Gastrocnemius medialis (tissue), 4 donors: ENCODE measurements at places on chromosomes 5 and 9. TPM values are rescaled to one million over a fixed set of nuclear protein-coding genes. Genes with fewer than 3 reads are reported as not detected.

Gene PCDHGB2
- 3.4 TPM for total RNA-seq

Gene SPATA31E1
- not detected for total RNA-seq

Gene SQSTM1
- total RNA-seq: 1,083 TPM

Gene AGXT2
- total RNA-seq: 0.20 TPM

Gene PFN3
- total RNA-seq: not detected

Gene TDRD7
- total RNA-seq: 2.9 TPM

Gene C5orf34
- 0.20 TPM for total RNA-seq

DNA sequence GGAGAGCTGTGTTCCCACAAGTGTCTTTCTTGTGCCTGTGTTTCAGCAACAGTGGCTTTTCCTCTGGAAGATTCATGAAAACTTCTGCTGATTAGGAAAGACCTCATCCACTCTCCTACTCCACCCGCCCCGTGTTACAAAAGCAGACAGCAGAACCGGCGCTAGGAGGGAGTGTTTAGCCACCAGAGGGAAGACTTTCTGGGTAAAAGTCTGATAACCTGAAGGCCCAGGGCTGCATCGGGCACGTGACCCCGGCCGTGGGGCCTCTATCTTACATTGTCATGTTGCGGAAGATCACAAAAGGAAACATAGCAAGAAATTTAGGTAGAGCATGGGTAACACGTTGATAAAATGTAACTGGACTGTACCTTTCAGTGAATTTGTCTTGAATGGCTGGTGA lies 32.0 kb upstream of the DMRT2 start:
- DNase-seq: no peak
- no peaks in the 10 kb centered on the region for H3K4me1 ChIP-seq
- H3K36me3 ChIP-seq: no peaks in the 10 kb centered on the region
- no peak overlapping the region for H3K4me3 ChIP-seq
- no peak overlapping the region for H3K27ac ChIP-seq

DNA sequence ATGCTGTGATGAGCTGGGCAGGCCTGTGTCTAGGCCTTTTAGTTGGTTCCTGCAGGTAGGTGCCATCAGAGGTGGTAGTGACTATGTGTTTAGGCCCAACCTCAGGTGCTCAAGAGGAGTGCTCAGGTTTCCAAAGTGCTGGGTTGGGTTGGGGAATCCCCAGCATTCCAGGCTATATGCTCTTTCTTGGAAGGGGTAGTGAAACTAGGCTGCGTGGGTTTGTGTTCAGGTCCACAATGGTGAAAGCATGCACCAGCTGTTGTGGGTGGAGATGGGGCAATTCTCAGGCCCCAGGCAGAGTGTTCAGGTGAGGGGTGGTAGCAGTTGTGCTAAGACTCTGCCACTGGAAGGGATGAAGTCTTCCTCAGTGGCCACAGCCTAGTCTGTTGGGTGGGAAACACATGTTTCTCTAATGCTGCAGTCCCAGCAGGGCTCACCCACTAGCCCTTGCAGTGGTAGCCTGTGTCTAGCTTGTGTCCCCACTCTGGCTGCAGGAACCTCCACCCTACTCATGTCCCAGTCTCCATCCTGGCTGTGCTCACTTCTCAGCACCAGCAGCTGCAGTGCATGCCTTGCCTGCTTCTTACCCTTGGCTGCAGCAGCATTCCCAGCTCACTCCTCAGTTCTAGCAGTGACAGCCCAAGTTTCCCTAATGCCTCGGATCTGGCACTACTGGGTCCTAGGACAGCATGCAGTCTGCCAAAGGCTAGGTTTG lies 78.9 kb downstream of the FAM170A start:
- DNase-seq: no peak
- no peaks in the 10 kb centered on the region for H3K36me3 ChIP-seq
- H3K4me1 ChIP-seq: no peaks in the 10 kb centered on the region
- H3K27me3 ChIP-seq: no peaks in the 10 kb centered on the region

- no peak overlapping the region for H3K27ac ChIP-seq
- no peaks in the 10 kb centered on the region for H3K4me1 ChIP-seq
- H3K27me3 ChIP-seq: no peaks in the 10 kb centered on the region
- H3K4me3 ChIP-seq: no peak overlapping the region
- DNase-seq: no peak
- no peaks in the 10 kb centered on the region for H3K36me3 ChIP-seq
These were observed 35.1 kb downstream of the ADRA1B start for GRCh38 chr5:159951387-159951786.

- H3K27ac ChIP-seq: no peak overlapping the region
- DNase-seq: no peak
- no peaks in the 10 kb centered on the region for H3K4me1 ChIP-seq
- no peaks in the 10 kb centered on the region for H3K27me3 ChIP-seq
- no peaks in the 10 kb centered on the region for H3K36me3 ChIP-seq
- H3K4me3 ChIP-seq: no peak overlapping the region
These were observed 54.5 kb upstream of the HTR4 start for GRCh38 chr5:148708854-148709253.

- H3K27ac ChIP-seq: no peak overlapping the region
- no peaks in the 10 kb centered on the region for H3K27me3 ChIP-seq
- no peak for DNase-seq
- H3K4me3 ChIP-seq: no peak overlapping the region
- H3K36me3 ChIP-seq: no peaks in the 10 kb centered on the region
These were observed 642.3 kb downstream of the DMRTA1 start for GRCh38 chr9:23088932-23089364.

DNA sequence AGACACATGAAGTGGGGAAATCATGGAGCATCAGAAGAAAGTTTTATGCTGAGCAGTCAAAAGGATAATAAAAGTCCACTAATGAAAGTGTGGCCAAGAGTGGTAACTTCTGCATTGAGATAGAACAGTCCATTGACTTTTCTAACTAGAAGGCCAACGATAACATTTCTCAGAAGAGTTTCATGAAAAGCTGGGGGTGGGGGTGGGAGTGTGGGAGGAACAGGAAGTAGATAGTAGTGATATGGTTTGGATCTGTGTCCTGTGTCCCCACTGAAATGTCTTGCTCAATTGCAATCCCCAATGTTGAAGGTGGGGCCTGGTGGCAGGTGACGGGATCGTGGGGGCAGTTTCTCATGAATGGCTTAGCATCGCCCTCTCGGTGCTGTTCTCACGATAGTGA lies 36.2 kb upstream of the SNAPC3 start:
- DNase-seq: no peak
- H3K4me1 ChIP-seq: no peaks in the 10 kb centered on the region
- H3K27ac ChIP-seq: no peak overlapping the region
- no peaks in the 10 kb centered on the region for H3K36me3 ChIP-seq
